Cortex of kidney (tissue), 1 donor: ENCODE measurements at places on chromosomes 11 and 22.

DNA sequence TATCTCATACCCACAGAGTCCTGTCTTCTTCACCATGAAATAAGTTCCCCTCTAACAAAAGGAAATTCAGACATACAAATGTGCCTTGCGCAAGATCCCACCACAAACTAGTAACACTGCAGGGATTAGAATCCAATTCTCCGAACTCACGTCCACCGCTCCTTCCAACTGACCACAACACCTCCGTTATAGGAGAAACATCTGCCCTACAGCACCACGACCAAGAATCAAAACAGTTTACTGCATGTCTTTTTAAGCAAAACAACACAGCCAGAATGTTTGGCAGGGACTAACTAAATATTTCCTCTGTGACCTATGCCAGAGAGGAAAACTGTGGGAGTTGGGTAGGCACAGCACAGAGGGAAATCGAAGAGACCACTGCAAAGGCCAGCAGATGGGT lies 72.7 kb upstream of the AKIP1 start:
- no peak for DNase-seq

GRCh38 chr11:86625981-86626380 lies 46.4 kb downstream of the ME3 start:
- no peak for DNase-seq

GRCh38 chr22:31286360-31287255 lies 5.7 kb downstream of the PIK3IP1 start:
- DNase-seq = no peak

DNA sequence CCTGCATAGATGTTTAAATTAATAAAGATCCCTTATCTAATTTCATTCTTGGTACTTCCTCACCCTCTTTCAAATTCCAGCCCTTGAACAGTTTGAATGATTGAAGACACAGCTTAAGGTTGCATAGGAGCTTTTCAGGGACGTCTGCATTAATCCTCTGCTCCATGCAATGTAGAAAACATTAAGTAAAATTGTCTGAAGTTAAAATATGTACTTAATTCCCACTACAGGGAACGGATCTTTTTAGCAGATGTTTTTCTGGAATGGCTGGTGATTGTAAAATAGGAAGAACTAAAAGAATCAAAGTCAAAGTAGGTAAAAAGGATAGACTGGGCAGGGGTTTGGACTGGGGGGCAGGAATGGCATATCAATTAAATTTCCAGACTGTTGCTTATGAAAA lies 58.9 kb downstream of the ABTB2 start:
- DNase-seq = no peak

DNA sequence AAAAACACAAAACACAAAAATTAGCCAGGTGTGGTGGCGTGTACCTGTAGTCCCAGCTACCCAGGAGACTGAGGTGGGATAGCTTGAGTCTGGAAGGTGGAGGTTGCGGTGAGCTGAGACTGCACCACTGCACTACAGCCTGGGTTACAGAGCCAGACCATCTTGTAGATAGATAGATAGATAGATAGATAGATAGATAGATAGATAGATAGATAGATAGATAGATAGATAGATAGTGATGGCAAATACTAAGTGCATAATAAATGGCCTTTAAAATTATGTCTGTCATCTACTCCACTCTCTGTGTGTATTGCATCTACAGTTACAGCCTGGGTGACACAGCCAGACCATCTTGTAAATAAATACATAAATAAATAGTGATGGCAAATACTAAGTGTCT lies 56.0 kb upstream of the CHRM4 start:
- no peak for DNase-seq

DNA sequence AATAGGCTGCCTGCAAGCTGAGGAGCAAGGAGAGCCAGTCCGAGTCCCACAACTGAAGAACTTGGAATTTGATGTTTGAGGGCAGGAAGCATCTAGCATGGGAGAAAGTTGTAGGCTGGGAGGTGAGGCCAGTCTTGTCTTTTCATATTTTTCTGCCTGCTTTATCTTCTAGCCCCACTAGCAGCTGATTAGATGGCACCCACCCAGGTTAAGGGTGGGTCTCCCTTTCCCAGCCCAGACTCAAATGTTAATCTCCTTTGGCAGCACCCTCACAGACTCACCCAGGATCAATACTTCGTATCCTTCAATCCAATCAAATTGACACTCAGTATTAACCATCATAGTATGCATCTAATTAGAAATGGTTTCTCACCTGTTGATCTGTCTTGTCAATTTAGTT lies 5.0 kb upstream of the COX8A start:
- DNase-seq = no peak

GRCh38 chr22:30891443-30891755 lies 77.2 kb downstream of the MORC2 start:
- no peak for DNase-seq

DNA sequence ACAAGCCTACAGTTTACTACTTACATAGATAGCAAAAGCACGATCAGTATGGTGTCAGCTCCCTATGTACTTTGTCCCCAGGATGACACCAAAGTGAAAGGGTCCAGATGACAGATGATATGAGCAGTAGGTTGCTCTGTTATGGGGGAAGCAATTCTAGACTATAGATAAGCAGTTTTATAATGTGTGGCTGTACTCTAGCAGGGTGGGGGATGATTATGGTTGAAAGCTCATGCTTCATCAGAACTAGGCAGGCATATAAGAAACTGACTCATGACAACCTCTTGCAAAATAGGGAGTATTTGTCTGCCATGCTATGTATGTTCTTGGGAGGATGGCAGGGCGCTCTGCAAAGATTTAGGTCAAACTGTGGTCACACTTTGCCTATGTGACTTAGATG lies 158.2 kb upstream of the ZBED5 start:
- DNase-seq = no peak

GRCh38 chr22:26245001-26245400 lies 75.7 kb downstream of the SEZ6L start:
- DNase-seq = no peak

DNA sequence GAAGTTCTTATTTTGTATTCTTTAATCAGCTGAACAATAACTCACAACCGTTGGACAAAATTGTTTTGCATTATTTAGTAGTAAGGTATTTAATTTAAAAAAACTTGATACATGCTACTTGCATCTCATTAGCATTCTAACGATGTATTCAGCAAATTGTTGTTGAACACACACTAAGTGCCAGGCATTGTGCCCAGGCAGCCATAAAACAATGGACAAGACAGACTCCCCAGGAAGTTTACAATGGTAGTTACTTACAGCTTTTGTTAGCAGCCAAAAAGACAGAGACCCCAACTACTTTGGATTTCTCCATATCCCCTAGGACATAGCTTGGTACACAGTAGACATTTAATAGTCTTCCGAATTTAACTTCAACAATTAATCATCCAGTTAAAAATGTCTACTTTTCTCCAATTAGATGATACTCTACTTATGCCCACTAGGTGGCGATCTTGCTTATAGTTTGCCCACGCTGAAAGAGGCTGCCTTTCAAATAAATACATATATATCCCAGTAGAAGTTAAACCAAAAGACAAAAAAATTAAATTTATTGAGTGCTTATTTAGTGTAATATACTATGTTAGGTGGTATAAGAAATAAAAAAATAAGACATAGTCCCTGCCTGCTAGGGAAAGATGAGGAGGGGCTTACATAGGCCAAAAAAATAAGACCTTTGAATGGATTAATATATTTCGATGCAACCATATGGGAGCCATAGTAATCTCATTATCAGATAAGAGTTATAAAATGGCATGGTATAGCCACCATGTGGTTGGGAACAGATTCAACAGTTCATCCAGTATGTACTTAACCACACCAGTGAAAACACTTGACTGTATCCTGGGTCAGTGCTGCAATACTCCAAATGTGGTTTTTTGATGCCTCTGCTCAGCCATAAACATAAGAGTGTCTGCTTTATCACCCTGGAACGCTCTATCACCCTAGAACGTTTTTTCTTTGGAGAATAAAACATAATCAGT lies 2.0 kb upstream of the FJX1 start:
- DNase-seq = no peak

DNA sequence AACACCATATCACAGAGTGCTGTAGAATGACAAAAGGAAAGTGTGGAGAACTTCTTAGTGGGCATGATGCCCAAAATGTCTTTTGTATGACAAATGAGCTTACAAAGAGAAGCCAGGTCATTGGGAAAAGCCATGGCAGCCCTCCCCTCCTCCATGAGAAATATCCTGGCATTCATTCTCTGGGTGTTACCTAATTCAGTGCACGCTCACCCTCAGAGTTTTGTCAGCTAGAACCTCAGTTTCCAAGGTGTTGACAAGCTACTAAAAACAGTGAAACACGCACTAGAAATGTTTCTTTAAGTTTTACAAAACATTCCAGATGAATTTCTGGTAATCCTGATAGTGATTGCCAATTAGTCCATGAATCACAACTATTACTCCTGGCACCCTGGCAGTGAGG lies 105.4 kb upstream of the FSHB start:
- no peak for DNase-seq

GRCh38 chr11:64788321-64789215 lies 10.2 kb upstream of the SF1 start:
- DNase-seq = no peak

DNA sequence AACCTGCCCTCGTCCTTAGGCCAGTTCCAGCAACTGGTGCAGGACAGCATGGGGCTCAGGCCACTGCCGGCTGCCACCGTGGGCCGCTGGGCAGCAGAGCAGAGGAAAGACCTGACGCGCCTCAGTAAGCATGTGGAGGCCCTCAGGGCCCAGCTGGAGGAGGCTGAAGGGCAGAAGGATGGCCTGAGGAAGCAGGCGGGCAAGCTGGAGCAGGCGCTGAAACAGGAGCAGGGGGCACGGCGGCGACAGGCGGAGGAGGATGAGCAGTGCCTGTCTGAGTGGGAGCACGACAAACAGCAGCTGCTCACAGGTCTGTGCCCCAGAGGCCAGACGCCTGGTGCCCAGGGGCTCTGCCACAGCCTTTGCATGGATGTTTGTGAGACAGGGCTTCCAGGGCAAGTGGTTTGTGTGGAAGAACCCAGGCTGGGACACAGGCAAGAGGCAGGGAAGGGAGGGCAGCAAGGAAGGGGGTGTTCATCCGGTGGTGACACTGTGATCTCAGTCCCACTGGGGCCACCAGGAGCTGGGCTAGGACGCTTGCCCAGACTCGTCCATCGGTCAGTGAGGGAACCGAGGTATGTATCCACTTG lies 13.9 kb downstream of the CCDC157 start:
- DNase-seq = no peak

GRCh38 chr22:48018346-48018745 lies 1255.9 kb downstream of the TBC1D22A start:
- DNase-seq = no peak

DNA sequence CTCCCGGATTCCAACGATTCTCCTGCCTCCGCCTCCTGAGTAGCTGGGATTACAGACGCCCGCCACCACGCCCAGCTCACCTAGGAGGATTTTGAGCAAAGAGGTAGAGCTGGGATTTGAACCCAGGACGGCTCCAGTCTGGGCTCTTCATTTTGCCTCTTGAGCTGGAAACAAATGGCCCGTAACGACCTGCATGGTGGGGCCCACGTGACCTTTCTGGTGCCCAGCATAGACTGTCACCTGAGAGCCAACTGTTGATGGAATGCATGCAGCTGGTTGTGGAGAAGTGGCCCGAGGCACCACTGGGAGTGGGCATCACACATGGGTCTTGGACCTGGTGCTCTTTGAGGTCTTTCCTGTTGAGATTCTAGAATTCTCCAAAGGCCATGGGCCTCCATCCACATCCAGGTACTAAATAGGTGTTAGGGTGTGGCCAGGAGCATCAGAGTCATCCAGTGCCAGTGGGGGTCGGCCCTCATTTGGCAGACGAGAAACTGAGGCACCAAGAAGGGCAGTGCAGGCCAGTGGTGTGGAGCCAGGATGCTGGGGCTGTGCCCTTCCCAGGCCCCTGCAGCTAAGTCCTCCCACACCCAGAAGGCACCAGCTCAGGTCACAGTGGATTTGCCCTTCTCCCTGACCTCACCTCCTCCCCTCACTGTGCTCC lies 3.9 kb downstream of the ATF4 start:
- DNase-seq = no peak

- no peak for DNase-seq
Measured at GRCh38 chr22:47112582-47112965, 350.1 kb downstream of the TBC1D22A start.
